AG10803 (cell line): ENCODE measurements at places on chromosomes 16 and 17.

DNA sequence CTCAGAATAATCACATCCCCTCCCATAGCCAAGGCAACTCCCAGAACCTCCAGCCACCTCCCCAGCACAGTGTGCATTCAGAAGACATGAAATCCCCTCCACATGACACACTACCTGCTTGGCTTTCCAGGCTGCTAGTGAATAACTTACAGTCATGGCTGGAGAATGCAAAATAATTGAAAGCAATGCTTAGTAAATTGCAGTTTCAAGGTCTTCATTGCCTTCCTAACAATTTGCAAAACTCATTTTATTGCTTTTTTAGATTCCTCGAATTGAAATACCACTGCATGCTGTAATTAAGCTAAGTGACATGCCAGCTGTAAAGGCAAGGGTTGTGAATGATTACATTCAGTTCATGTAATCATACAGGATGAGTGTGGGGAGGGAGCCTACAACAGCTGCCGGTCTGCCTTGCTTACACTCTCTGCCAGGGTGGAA, 29.0 kb upstream of the HOXB13 start:
- peak; percentile 70 for DNase-seq

GRCh38 chr16:35011-35677, 18.3 kb downstream of the POLR3K start:
- DNase-seq = no peak

DNA sequence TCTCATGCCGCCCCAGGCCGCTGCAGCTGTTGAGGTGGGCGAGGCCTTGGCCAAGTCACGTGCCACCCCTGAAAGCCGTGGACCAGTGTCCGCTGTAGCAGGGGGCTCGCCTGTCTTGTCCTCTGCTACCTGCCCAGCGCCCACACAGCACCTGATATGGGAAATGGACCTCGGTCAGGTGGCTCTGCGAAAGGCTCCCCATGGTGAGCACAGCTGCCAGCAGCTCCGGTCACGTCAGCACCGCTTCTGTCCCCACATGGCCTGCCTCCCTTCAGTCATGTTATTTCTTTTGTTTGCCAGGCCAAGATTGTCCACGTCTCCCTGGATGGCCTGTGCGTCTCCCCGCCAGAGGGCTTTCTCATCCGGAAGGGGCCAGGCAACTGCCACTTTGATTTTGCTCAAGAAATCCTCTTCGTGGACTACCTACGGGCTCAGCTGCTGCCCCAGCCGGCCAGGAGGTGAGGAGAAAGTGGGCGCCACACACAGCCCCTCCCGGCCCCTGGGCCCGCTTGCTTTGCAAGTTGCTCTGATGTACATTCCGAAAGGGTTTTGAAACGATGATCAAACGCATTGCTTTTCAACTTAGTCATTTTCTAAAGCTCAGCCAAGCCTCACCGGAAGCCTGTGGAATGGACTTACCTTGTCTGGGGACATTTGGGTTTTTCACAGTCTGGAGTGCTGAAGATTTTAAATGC, 219.8 kb downstream of the KATNIP start:
- DNase-seq = peak; percentile 56

GRCh38 chr16:4771646-4772045, 4.7 kb upstream of the ZNF500 start:
- DNase-seq = no peak

DNA sequence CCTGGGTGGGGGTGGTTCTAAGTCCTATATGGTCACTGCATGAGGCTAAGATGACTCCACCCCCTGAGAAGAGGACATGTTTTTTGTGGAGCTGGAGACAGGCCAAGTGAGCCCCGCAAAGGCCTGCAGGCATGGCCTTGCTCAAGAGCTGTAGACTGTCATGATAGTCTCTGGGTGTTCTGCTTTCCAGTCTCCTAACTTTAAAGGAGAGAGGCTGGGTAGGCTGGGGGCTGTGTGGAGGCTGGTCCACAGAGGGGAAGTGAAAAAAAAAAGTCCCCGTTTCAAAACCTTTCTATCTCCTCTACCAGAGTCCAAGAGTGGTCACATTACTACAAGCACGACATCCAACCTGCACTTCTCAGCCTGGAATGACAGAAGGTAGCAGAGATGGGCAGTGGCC, 27.1 kb downstream of the CDRT4 start:
- no peak for DNase-seq

- DNase-seq = peak; percentile 26
Observed at GRCh38 chr17:1648173-1648962, 1.3 kb downstream of the RILP start.

DNA sequence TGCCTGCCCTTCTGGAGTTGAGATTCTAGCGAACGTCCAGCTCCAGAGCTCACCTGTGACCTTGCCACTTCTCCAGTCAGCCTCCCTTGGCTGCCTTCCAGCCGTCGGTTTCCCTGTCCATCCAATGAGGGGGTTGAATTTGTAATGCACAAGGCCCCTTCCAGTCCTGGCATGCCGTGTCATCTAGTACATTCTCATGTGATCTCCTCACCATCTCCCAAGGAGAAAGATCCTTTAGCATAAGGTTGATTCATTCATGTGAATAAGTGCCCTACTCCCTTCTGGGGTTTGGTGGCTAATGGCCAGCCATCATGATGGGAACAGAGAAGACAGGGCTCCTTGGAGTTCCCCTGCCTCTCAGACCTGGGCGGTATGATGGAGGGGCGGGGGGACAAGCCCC, 18.9 kb upstream of the ABCC3 start:
- DNase-seq = no peak
